ENCODE measurements at places on chromosomes 6 and 20.

DNA sequence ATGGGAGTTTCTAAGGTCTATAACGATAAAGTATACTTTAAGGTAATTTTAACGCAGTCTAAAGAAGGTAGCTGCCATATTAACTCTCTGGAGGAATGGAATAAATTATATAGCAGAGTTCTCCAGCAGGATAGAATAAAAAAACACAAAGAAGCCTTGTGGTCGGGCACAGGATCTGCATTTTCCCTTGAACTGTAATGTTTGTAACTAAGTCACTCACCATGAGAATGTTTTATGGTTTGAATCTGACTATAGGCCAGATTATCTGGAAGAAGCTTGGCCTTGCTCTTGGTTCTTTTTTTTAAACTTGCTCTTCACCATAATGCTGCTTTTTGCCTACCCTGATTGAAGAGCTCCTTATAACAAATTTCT, 238.8 kb upstream of the NOX3 start:
- DNase-seq: no peak

DNA sequence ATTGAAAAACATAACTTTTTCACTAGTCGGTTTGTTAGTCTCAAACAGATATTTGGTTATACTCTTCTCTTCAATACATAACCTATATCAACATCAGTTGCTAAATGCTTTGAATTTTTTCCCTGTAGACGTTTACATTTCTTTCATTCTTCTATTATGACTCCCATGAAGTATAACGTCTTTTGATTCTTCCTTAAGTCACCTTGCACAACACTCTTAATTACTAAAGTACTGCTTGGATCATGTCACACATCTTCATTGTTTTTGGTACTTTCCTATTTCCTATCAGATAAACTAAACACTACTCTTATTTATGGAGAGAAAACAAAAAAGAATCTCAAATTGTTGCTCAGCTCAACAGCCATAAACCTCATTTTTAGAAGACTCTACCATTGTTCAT, 23.0 kb upstream of the BMP5 start:
- no peak for DNase-seq

GRCh38 chr6:47678739-47679138, 19.6 kb upstream of the ADGRF4 start:
- no peak for DNase-seq

DNA sequence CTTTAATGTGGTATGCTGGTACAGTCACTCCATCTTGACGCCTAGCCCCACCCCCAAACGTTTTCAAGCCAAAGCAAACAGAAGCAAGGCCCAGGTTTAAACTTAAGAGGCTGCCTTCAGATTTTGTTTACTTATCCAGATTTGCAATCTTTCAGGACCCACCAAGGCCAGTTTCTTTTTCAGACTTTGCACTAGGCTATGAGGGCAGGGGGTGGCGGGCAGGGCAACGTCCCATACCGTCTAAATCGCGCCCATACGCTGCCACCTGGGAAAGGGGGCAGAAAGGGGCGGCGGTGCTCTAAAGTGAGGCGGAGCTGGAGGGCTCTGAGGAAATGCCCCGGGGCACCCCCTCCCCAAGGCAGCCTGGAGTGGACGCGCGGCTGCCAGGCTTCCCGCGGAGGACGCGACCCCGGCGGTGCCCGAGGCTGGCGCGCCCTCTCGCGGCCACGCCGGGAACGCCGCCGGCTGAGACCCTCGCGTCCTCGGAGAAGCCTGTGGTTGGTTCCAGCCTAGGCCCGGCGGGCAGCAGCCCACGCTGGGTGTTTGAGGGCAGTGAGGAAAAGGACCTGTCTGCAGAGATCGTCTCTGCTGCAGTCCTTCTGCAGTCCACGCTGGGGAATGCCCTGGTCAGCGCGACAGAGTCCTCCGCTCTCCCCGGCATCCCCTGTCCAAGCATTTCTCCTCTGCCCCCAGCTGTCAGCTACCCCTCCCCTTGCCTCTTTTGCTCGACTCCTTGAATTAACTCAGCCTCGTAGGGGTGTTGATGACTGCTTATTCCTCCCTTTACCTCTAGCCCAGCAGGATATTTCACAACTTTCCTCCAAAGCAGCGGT, 129.2 kb upstream of the PRND start:
- peak; percentile 77 for DNase-seq

DNA sequence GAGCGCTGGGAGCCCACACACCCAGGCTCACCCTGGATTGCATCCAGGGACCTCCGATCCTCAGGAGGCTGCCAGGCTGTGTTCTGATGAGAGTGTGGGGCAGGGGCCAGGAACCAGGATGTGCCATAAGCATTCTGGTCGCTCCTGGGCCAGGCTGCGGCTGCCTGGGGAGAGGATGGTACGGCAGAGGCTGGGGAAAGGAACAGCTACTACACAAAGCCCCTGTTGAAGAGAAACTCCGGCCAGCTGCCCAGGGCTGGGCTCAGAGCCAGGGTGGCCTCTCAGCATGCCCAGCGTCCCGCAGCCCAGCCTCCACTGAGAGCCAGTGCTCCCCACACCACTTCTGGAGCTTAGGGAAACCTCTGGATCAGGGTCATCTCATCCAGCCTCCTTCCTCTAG, 21.7 kb upstream of the OCSTAMP start:
- DNase-seq: no peak

GRCh38 chr20:45429618-45430017, 13.7 kb downstream of the PIGT start:
- no peak for DNase-seq

GRCh38 chr6:169868458-169868857, 117.0 kb downstream of the ERMARD start:
- DNase-seq: no peak

GRCh38 chr6:141641406-141641805, 491.3 kb upstream of the GJE1 start:
- no peak for DNase-seq

DNA sequence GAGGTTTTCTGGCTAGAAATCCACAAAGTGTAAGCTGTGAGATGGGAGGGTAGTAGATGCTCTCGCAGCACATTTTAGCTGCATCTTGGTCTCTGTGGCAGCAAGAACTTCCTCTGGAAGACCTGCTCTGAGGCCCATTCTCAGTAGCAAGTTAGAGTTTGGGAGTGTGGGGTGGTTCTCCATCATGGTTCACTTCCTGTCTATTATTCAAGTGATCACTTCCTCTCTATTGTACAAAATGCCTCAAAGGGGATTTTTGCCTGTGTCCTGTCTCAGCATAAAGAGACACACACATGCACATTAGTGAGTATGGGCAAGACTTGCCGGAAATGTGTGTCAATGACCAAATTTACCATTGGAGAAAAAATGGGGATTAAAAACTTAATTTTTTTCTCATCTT, 42.5 kb downstream of the LYRM2 start:
- peak; percentile 70 for DNase-seq

Data from GM13977 (cell line).